ENCODE measurements at places on chromosomes 12 and 14. TPM values are rescaled to one million over a fixed set of nuclear protein-coding genes. Genes with fewer than 3 reads are reported as not detected.

DNM1L gene
- 93.3 TPM for total RNA-seq

DNA sequence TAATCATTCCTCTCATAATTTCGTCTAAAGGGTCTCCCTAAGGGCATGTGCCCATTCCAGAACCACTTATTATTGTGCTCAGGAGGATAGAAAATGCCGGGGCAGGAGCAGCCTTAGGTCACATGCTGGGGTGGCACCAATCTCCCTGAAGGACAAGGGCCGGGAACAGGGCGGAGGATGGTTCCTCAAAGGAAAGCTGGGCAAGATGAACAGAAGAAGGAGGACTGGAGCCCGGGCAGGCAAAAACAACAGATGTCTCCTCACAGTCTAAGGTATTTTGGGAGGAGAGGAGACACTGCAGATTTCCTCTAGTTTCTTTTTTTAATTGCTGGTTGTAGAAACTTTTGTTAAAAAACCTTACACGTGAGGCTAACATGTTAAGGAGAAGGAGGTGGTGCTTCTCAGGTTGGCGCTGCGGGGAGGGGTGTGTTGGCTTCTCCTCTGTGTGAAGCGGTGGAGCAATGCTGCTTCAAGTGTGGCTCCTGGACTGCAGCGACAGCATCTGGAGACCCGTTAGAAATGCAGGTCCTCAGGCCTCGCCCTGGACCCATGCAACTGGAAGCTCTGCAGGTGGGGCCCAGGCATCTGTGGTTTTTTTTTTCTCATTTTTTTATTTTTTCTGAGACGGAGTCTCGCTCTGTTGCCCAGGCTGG lies 164.8 kb downstream of the AACS start:
- DNase-seq, result no peak

DNA sequence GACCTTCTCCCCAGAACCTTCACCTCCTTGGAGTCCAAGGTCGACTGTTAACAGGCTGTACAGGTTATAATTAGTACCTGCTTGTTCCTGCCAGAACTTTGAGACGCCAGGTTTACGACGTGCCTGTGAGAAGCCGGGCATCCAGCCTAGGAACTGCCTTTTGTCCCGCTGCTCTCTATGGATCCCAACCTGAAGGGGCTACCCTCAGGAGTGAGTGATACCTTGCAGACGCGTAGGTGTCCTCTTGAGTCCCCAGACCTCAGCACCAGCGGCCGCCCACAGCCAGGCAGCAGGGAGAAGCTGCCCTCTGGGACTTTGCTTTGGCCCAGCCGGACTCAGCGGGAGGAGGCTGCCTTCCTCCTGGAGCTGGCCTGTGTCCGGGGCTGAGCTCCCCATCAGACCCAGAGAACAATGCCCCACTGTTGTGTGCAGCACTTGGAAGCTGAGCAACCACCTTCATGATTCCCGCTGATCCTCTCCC lies 16.2 kb downstream of the SYNE3 start:
- DNase-seq, result no peak

DNA sequence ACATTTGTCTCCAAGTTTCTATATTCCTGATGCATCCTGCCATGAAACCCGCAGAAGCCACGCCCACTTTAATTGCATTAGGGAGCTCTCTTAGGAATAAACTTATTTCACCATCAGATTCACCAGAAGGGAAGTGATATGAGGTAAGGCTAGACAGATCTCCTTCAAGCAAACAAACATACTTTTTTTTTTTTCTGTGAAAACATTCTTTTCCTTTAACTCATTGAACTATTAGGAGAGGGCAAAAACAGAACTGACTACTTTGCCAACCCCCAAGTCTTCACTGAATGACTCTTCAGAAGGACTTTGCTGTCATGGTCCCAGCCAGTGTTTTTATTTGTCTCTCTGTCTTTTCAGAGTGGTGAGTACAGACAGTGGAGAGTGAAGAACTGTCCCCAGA lies 48.4 kb downstream of the GTF2A1 start:
- DNase-seq, result no peak

- DNase-seq, result no peak
Measured at GRCh38 chr14:94041551-94042346, 15.6 kb downstream of the OTUB2 start.

- peak; percentile 73 for DNase-seq
Measured at GRCh38 chr12:51341251-51342007, 5.0 kb downstream of the CELA1 start.

- no peak for DNase-seq
Measured at GRCh38 chr14:52299692-52300278, 14.3 kb upstream of the PTGER2 start.

SOAT2 gene
- not detected for total RNA-seq

DNA sequence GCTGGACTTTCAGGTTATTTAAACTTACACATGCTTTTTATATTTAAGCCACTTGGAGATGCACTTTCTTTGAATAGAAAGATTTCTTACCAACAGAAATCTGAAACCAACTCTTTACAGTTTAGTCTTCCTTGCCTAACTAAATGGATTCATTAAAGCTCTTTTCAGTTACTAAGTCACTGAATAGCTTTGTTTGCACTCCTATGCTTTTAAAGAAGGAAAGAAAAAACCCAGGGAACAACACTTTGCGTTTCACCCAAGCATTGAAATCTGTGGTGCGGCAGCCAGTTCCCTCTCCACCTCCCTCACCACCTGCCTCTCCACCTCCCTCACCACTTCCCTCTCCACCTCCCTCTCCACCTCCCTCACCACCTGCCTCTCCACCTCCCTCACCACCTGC lies 70.3 kb downstream of the RIMBP2 start:
- DNase-seq, result no peak

DNA sequence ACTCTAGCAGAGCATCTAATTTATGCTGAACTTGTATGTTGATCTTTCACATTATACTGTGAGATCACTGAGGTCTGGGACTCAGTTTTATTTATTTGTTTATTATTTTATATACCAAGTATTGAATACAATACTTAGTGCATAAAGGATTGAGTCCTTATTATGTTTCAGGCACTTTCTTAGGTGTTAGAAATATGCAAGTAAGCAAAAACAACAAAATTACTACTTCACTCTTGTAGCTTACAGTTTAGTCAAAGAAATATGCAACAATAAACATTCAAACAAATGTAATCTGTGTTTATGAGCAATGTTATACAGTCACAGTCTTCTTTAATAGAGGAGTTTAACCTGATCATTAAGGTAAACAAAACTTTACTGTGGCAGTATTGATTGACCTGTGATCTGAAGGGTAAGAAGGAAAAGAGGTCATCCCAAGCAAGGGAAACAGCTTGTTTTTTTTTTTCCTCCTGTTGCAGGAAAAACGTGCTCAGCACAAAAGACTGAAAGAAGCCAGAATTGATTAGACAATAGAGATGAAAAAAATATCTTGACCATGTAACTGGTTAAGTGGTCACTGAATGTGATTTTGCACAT lies 990.7 kb downstream of the TRHDE start:
- DNase-seq, result no peak

TUBA1A gene
- total RNA-seq, result 53.5 TPM

DNA sequence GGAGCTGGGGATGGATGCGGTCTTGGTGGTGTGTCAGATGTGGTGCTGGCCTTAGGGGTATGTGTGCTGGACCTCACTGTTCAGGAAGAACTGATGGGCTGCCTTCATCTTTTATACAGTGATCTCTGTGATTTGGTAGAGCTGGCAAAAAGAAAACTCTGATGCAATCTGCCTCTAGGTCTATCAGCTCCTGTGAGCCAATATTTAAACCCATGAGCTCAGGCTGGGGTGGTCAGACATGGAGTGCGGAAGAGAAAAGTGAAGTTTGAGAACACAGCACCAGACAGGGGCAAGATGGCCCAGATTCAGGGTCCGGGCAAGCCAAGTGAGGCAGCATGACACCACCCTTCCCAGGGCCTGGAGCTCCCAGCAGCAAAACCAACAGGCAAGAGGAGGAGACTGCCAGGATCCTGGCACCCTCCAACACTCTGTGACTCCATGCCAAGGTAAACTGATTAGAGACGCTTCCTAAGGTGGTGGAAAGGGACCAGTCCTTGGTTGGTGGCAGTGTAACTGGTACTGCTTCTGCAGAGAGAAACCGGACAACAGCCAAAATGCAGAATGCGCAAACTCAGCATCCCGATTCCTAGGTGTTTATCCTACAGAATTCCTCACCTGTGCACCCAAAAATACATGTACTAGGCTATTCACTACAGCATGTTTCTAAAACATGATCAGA lies 82.3 kb downstream of the CHGA start:
- DNase-seq, result no peak

- DNase-seq, result no peak
Measured at GRCh38 chr12:28611115-28611435, 420.8 kb downstream of the CCDC91 start.

COX8C gene
- not detected for total RNA-seq

MFAP5 gene
- total RNA-seq, result not detected

DNA sequence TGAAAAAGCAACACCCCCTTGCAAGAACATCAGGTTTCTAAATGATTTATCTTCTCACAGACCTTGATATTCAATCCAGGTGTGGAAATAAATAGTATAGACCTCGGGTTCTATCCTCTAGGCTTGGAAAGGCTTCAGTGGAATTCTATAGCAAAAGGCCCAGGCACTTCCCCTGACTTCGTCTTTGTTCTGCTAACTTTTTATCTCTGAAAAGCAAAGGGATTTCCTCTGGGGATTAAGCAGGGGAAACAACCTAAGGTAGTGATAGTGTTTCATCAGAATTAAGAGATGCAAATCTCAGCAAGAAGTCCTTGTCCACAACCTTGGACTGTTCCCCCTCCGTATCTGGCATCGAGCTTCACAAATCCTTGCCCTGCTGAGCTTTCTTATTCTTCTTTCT lies 59.5 kb upstream of the DUSP6 start:
- DNase-seq, result no peak

GRCh38 chr14:73295198-73295796 lies 58.0 kb downstream of the PAPLN start:
- no peak for DNase-seq

- DNase-seq, result peak; percentile 65
Measured at GRCh38 chr12:89542912-89543592, 17.2 kb upstream of the POC1B start.

- peak; percentile 79 for DNase-seq
Measured at GRCh38 chr14:77641534-77642341, 25.3 kb upstream of the SPTLC2 start.

- DNase-seq, result no peak
Measured at GRCh38 chr12:117724543-117724942, 244.2 kb downstream of the KSR2 start.

ERO1A gene
- total RNA-seq, result 142 TPM

GNPTAB gene
- total RNA-seq, result 186 TPM

DNA sequence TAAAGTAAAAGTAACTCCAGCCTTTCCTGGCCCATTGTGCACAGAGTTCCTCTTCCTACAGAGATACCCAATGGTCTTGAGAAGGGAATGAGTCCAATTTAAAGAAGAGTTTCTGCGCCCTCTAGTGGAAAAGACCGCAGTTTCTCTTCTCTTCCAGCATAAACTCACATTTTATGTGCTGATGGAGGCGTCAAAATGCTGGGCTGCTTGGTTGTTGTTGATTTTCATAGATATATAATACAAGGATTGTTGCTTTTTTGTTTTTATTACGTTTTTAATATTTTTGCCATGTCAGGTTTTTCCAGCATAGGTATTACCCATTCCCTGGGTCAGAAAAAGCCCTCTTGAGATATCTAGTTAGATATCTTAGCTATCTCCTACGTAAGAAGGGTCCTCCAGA lies 356.9 kb upstream of the STXBP6 start:
- DNase-seq, result no peak

TMEM260 gene
- 19.8 TPM for total RNA-seq

RNASE2 gene
- not detected for total RNA-seq

GRCh38 chr14:61891170-61891569 lies 128.9 kb downstream of the SNAPC1 start:
- no peak for DNase-seq

- DNase-seq, result no peak
Measured at GRCh38 chr14:58146399-58146798, 5.6 kb downstream of the ARMH4 start.

DNA sequence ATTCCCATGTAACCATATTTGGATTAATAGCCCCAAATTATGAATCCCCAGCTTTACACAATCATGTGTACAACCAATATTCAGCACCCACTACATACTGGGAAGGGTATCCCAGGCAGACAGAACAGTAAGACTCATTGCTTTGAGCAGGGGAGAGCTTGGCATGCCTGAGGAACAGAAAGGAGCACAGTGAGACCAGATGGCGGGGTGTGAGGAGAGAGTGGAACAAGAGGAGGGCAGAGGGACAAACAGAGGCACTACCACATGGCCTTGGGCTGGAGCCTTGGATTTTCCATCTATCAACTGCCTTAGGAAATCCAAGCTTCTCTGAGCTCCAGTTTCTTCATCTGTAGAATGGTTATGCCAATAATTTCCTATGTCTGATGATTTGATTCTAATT lies 3.8 kb downstream of the DGKA start:
- DNase-seq, result no peak

DNA sequence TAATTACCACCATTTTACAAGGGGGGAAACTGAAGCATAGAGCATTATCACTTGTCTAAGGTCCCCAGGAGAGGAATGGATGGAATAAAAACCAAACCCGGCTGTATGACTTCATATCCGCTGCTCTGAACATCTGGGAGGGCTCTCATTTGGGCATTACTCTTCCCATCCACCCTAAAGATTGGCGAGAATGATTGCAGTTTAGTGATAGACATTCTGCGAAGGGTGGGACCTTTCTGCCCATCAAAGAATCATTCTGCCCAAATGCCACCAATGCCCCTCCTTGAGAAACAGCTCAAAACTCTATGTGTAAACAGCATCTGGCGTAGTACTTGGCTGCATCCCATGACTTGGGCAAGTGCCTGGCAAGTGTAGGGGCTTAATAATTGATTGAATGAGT lies 11.6 kb downstream of the CHST11 start:
- DNase-seq, result no peak

GRCh38 chr14:20820063-20820904 lies 17.6 kb upstream of the RNASE1 start:
- DNase-seq, result no peak
